Activated T-helper 1 cell treated with anti-CD3 and anti-CD28 coated beads, Interleukin-12 subunit alpha, Interleukin-12 subunit beta, Interleukin-2, Interleukin-4 antibody, amounts not matched to agents 30 ng/mL and 10 ng/mL and 1 ng/mL, durations not matched to agents 14 hours and 24 hours and 36 hours (primary cell): ENCODE measurements at places on chromosomes 4 and X. TPM values are rescaled to one million over a fixed set of nuclear protein-coding genes. Genes with fewer than 3 reads are reported as not detected.
A peak's percentile ranks its signal among the peaks of the same experiment; 100 is the strongest.

Gene SMAD1
- total RNA-seq = 3.1 and 3.2 TPM in 2 replicates

Gene PRRG3
- total RNA-seq = not detected in 2 replicates

Gene SH2D1A
- total RNA-seq = 50.4 and 56.3 TPM in 2 replicates

DNA sequence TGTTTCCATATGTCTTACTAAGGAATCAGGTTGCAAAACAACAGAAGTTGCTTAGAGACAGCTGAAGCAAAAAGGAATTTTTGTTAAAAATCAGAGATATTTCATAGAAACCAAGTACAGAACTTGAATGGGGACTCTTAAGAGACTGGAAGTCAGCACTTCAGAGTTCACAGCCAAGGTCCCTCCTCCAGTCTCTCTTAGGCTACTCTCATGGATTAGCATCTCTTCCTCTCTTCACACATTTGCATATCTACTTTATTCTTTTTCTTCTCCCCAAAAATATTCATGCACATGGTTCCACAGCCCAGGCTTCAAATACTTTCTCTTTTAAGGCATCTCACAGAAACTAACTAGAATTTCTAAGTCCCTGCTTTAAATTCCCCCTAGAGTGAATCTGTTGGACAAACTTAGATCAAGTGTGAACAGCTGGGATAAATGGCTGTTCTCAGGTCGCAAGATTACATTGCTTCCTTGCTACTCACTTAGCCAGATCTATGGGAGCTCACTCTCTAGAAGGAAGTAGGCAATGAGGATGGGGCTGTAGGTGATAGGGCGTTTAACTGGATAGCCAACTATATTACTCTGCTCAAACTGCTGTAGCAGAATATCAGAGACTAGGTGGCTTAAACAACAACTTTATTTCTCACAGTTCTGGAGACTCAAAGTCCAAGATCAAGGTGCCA lies 73.7 kb upstream of the GALNT7 start:
- no peak for DNase-seq

DNA sequence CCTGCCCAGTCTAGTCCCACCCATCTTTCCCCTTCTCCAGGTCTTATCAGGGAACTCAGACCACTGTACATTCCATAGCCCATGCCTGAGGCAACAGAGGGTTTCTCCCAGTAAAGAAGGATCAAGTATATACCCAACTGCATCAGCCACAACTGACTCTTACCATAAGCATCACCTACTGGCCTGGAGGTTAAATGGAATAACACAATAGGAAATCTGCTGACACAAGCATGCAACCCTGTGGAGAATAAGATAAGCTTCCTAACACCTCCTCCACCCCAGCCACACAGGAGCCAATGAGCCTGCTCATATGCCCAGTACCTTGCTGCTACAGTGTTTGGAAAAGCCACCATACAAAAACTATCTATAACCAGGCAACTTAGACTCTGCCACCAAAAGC lies 34.6 kb upstream of the PLK4 start:
- no peak for DNase-seq

DNA sequence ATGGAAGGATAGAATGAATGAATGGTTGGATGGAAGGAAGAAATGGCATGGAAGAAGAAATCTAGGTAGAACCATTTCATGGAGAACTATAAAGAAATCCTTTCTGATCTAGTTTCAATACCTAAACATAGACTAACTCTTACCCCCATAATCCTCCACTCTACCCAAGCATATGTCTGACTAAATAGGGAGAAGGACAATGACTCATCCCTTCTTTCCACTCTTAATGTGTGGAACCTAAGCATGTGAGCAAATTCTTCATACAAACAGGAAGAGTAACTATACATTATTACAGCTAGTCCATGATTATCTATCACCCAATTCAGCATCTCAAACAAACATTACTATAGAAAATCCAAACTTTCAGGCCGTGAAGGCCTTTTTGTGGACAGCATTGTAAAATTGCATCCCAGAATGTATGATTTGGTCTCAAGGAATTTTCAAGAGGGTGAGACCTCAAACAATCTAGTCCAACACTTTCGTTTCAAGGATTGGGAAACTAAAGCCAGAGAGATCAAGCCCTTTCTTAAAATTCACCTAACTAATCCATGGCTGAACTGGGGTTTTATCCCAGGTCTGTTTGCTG lies 11.2 kb downstream of the C1QTNF7 start:
- DNase-seq = no peak

DNA sequence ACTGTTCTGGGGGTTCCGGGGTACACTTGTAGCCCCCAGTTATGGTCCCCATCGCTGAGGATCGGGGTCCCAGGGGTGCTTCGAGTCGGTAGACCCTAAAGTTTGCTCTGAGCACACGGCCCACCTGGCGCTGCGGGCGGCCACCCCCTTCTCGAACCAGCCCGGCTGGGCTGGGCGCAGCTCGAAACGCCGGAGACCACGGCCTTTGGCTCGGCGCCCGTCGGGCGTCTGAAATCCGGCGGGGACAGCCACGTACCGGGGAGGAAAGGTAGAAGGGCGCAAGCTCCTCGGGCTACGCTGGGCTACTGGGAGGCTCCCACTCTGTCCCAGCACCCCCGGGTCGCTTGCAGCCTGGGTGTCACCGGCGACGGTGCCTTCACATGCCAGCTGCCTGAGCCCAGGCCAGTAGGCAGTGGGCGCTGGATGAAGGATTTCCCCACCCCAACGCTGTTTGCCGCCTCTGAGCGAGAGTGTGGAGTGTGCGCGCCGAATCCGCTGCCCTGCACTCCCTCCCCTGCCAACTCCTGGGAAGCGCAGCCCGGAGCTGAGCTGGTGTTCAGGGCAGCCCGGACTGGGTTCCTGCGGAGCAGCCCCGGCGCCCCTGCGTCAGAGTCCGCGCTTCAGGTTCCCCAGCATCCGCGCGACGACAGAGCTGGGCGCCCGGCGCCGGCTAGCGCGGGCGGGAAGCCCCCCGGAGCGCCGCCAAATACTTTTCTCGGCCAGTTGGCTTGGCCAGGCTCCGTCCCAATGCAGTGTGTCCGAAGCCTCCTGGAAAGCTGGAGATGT lies 637 bp downstream of the MAMLD1 start:
- no peak for DNase-seq

DNA sequence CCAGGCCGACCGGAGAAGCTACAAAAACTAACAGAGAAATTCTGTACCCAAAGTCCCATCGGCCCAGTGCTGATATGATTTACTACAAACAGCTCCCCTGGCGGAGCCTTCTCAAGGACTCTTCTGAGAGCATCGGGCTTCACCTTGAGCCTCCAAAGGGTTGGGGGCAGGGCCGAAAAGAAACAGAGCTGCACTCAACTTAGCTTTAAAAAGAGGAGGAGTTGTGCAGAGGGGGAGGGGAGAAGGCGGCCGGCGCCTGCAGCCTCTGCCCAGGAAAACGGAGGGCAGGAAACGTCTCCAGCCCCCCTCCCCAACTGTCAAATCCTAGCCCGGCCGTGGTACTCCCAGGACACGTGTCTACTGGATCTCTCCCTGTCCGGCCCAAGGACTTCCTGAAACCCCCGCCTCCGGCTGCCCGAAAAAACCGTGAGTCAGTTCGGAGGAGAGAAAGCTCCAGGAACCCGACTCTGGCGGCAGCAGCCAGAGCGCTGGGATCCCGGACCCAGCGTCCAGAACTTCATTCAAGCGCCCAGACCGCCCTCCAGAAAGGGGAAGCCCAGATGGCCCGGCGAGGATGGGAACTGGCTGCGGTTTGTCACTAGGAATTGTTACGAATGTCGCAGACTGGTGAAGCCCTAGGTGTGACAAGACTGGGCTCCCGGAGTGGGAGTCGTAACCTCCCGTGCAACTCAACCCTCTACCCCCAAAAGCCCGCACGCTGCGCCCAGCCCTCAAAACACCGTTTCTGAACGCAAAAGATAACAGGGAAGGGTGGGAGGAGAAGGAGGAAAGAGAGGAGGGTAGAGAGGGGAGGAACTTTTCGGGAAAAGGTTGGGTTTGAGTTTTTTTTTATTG lies 973 bp downstream of the ADAMTS3 start:
- no peak for DNase-seq

DNA sequence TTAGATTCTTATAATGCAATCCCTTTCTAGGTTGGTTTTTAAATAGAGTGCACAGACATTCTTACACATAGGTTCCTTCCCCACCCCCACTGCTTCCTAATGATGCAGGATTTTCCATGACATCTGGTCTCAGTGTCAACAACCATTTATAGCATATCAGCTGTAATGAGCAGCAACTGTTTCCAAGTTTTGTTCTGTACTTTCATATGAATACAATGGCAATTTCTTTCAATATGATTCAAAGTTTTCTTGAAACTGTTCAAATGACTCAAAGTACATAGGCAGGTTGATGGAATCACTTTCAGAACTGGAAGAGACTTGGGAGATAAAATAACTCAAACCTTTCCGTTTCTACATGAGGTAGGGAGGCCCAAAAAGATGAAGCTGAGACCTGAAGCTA lies 220.7 kb downstream of the CAMK2D start:
- DNase-seq = peak; percentile 12
